ENCODE measurements at places on chromosomes 4 and X. TPM values are rescaled to one million over a fixed set of nuclear protein-coding genes. Genes with fewer than 3 reads are reported as not detected.

DNA sequence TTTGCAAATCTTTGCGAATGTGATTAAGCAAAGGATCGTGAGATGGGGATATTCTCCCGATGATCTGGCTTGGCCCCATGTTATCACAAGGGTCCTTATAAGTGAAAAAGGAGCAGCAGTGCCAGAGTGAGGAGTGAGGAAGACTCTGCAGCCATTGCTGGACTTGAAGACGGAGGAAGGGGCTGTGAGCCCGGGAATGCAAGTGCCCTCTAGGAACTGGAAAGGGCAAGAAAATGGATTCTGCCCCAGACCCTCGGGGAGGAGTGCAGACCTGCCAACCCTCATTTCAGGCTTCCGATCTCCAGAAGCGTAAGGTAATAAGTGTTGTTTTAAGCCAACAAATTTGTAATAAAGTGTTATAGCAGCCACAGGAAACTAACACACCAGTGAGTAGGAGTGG is 76.3 kb downstream of the EVC start:
- DNase-seq: no peak

DNA sequence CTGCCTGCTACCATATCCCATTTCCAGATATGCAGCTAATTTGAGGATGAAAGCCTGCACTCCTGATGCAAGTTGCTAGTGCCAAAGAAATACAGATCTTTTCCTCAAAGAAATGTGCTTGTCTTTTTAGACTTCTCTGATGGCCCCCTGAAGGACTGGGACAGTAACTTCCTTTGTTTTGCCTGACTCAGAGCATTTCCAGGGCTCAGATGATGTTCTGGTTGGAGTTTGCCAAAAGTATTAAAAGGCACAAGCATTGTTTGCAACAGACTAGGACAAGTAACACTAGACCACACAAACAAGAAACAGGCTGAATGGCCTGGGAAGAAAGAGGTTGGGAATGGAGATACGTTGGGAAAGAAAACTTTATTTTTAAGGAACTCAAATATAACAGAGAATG is 175.2 kb downstream of the IL13RA2 start:
- DNase-seq: no peak

GRCh38 chrX:68536429-68536828 is 37.6 kb downstream of the YIPF6 start:
- no peak for DNase-seq

- peak; percentile 38 for DNase-seq
These were observed 272.9 kb downstream of the CFAP299 start for GRCh38 chr4:80608281-80608980.

- DNase-seq: no peak
These were observed 60.9 kb downstream of the C4orf46 start for GRCh38 chr4:158610790-158611189.

DNA sequence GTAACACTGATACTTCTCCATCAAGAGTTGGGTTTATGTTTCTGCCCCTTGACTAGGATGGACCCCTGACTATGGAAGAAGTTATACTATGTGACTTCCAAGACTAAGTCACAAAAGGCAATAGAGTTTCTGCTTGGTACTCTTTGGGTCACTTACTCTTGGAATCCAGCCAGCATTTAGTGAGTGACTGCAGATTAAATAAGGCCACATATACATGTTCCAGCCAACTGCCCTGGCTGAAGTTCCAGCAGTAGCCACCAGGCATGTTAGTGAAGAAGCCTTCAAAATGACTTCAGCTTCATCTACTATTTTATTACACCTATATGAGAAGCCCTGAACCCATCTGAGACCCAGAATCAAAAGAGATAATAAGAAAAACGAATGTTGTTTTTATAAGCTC is 524.0 kb downstream of the DMD start:
- no peak for DNase-seq

DNA sequence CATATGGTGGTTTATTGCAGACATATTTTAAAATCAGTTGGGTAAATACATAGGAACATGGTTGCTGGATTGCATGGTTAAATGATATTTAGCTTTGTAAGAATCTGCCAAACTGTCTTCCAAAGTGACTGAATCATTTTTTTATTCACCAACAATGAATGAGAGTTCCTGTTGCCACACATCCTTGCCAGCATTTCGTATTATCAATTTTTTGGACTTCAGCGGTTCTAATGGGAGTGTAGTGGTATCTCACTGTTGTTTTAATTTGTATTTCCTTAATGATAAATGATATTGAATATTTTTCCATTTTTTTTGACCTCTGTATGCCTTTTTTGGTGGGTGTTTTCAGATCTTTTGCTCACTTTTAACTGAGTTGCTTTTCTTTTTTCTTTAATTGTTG is 1.4 kb upstream of the MTHFD2L start:
- DNase-seq: no peak

DNA sequence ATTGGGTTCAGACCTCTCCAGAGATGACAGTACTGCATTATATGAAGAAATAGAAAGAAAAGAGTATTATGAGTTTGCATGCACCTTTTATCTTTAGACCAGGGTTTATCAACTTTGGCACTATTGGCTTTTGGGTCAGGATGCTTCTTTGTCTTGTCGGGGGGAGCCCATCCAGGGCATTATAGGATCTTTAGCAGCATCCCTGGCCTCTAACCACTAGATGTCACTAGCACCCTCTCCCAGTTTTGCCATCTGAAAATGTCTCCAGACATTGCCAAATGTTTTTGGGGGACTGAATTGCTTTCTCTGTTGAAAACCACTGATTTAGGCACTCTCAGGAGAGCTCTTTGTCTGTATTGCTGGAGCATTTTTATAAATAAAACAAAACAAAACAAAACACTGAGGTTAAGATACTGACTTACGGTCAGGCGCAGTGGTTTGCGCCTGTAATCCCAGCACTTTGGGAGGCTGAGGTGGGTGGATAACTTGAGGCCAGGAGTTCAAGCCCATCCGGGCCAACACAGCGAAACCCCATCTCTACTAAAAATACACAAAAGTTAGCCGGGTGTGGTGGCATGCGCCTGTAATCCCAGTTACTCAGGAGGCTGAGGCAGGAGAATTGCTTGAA is 23.6 kb downstream of the CA5B start:
- no peak for DNase-seq

DNA sequence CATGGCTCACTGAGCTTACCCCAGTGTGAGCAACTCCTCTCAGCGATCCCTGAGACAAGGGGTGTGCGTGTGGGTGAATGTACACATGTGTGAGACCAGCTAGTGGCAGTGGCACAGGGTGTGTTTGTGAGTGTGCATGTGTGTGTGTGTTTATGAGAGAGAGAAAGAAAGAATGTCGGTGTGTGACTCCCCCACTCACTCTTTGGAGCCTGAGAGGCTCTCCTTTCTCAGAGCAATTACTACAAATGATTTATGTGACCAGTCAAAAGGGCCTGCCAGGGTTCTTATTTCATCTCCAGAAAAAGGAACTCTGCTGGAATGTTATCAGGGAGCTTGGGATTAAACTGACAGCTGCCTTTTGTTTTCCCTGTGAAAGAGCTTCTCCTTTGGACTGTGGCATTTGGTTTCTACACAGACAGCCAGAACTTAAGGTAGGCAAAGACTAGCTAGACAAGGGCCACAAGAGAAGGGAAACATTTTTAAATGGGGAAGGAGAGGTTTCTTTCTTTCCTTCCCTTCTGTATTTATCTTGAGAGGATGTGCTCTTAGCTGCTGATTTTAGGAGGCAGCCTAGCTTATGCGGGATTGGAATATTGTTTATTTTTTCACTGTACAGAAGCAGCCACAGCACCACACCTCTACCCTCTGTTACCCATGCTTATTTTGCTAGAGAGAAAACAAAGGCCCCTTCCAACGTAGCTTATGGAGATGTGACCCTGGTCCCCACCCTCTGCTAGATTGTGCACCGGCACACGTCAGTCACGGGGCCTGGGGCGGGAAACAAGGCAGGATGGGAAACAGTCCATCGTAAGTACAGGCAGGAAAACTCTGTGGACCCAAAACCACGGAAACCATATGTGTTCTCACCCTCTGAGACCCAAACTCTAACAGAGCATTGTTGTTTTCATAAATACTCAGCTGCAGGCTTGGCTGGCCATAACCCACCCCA is 143.5 kb downstream of the MGST2 start:
- no peak for DNase-seq

DNA sequence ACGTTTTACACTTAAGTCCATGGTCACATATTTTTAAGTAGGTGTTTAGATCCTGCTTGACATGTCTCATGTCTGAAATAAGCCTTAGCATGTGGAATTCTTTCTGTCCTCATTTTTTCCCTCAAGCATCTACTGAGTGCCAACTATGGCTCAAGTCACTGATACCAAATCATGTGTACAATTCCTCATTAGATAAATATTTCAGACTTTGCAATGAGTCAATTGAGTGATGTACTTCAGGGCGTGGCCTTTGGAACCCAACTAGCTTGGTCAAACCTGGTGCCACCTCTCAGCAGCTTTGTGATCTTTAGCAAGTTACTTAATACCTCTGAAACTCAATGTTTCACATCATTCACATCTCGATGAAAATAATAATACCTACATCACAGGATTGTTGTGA is 12.6 kb upstream of the JADE1 start:
- DNase-seq: no peak

DNA sequence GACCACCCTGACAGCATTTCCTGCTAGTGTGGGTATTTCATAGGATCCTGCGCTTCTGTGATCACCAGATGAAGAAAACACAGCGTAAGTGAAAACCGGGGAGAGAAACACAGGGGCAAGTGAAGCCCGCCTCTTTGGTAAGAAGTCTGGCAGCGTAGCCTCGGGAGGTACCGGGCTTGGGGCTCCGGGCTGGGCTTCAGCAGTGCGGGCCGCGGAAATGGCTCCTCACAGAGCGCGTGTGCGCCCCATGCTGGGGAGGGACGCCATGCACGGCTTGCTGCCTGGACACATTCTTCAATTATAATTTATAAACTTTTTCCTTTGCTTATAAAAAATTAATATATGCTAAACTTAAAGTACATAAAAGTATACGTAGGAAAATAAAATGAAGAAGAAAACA is 151.5 kb downstream of the AFAP1 start:
- DNase-seq: no peak

GRCh38 chrX:120293015-120293414 is 18.2 kb downstream of the TMEM255A start:
- DNase-seq: no peak

DNA sequence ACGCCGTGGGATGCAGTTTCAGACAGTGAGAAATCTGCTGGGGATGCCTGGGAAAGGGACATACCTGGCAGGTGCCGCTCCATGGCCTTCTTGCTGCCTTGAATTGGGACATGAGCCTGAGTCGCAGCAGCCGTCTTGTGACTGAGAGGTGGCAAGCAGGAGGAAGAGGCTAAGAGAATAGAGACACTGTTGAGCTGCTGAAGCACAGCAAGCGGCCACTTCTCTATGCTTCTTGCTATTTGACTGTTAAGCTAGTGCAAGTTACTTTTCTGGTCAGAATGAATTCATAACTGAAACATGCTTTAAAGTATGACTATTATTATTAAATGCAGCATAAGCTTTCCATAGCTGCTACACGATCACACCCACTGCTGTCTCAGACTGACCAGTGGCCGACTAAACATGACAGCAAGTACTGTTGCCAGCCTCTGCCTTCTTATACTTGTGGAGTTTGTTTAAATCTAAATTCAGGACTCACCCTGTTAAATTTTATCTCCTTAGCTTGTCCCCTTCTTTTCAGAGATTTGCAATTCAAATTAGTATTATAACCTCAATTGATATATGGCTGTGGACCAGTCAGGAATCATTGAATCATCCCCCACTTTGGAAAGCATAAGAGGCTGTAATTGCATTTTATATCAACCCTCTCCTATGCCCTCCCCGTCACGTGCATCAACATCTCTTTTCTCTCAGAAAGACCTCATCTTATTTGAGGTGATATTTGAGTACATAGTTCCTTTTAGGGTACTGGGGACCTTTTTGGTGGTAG is 24.8 kb upstream of the ACSL1 start:
- no peak for DNase-seq

DNA sequence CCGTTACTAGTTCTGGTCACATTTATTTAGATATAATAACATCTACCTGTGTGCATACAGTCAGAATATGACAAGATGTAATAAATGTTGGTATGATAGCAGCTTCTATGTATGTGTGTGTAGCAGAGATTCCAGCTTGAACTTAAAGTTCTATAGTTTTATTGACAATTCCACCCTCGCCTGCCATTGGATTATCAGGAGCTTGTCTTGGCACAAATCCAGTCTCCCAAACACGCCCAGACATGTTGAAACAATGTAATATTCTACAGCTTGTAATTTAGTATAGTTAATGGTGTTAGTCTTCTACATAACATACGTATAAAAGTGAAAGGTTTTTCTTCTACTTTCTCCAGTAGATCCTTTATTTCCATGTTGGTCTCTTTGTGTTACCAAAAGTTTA is 44.4 kb downstream of the BBS12 start:
- no peak for DNase-seq

DNA sequence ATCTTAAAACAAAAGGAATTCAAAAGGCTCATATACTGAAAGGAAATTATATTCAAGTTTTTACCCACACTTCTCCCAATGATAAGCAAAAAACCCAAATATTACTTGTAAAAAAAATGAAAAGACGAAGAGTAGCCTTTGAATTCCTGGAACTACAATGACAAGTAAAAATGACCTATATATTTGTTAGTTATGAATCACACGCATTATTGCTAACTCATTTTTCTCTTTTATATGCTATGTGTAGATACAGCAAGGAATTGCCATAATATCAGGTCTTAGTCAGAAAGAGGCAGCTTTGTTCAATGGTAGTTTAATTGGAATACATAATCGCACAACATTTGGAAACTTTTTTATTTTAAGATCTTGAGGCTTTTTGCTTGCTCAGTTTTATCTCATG is 22.7 kb upstream of the ASB5 start:
- DNase-seq: no peak

- DNase-seq: peak; percentile 75
These were observed 2.7 kb downstream of the RASL11B start for GRCh38 chr4:52864793-52865192.

- DNase-seq: no peak
These were observed 55.7 kb upstream of the MMAA start for GRCh38 chr4:145563293-145563985.

GRCh38 chr4:53923921-53924320 is 140.5 kb downstream of the CHIC2 start:
- DNase-seq: no peak

DNA sequence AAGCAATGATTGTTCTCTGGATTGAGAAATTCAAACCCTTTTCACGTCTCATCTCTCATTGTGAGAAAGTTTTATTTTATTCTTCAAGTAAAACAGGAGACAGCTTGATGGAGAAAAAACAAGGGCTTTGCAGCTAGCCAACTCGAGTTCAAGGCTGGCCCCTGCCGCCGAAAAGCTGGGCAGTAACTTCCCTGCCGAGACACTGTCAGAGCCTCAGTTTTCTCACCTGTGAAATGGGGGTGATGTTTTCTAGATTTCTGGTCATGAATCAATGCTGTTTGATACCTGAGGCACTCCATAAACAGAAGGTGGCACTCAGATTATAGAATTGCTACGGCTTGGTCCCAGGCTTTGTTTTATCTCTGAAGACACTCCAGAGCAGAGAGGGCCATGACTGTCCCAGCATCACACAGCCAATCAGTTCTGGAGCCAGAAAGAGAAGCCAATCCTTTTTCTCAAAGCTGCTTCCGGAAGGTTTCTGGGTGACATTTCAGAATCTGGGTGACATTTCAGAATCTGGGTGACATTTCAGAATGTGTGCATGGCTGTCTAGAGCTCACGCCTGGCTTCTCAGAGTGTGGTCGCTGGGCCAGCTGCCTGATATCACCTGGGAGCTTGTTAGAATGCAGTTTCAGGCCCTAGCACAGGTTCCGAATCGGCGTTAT is 33.2 kb downstream of the HMX1 start:
- no peak for DNase-seq

SNCA gene
- polyA plus RNA-seq: 9.6 TPM

HPSE gene
- polyA plus RNA-seq: 0.86 TPM

DCHS2 gene
- 3.0 TPM for polyA plus RNA-seq

JAKMIP1 gene
- 0.14 TPM for polyA plus RNA-seq

PABPC4L gene
- 7.5 TPM for polyA plus RNA-seq

CTAG2 gene
- polyA plus RNA-seq: not detected

PCSK1N gene
- not detected for polyA plus RNA-seq

GSX2 gene
- not detected for polyA plus RNA-seq
